ENCODE measurements at places on chromosomes 1 and 21.

GRCh38 chr1:205774198-205775014 lies 876 bp downstream of the RAB29 start:
- no peak for DNase-seq

DNA sequence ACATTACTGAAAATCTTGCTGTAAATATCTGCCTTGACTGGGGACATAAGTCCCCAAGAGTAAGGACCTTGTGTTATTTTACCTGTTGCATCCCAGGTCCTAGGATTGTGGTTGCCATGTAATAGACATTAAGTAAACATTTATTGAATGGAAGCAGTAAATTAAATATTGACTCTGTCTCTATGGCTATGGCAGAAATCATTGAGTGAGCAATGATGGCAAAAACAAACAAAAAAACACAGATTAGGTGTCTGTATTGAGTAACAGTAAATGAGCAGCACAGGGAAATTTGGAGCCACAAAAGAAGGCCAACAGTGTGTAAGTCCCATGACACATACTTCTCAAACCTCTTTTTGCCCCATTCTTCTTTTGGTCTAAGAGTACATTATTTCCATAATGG lies 240.4 kb downstream of the NFIA start:
- peak; percentile 94 for DNase-seq

DNA sequence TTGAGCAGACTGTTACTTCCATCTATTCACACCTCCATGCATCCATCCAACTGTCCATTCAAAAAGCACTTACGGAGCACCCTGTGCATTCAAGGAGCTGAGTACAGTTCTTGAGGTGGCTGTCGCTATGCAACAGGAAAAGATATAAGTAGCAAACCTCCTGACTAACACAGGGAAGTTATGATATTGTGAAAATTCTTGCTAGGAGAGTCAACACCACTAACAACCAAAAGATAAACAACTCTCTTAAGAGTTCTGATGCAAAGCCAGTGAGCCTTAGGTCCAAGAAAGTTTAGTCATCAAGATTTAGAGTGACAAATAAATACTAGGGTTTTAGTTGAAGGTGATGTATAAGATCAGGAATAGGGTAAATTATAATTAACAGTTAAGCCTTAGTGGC lies 44.5 kb upstream of the TRIM45 start:
- DNase-seq, result peak; percentile 94

DNA sequence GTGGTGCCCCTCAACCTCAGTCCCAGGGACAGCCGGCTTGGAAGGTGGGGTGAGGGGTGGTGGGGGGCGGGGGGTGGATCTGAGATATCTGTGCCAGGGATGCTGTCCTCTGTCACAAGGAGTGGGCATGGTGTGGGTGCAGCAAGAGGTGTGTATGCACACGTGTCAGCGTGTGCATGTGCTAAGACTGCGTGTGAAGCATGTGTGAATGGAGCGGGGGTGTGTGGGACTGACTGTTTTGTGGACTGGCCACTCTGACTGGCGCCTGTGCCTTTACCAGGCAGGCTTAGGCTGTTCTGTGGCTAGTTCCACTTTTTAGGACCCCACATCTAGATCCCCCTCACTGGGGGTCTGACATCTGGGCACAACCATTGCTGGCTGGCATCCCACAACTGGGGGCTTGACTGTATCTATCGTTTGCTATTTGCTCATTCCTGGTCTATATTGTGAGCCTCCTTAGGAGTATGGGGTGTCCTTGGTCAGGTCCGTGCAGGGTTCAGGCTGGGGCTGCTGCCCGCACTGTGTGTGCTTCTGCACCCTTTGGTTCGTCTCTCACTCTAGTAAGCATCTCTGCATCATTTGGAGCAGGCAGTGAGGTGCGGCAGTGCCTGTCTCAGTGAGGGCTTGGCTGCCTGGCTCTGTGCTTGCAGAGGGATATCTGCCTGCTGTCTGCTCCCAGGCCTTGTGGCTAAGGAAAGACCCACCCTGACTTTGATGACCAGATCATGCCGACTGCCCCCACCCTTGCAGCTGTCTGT lies 1.9 kb downstream of the AMPD2 start:
- peak; percentile 32 for DNase-seq

DNA sequence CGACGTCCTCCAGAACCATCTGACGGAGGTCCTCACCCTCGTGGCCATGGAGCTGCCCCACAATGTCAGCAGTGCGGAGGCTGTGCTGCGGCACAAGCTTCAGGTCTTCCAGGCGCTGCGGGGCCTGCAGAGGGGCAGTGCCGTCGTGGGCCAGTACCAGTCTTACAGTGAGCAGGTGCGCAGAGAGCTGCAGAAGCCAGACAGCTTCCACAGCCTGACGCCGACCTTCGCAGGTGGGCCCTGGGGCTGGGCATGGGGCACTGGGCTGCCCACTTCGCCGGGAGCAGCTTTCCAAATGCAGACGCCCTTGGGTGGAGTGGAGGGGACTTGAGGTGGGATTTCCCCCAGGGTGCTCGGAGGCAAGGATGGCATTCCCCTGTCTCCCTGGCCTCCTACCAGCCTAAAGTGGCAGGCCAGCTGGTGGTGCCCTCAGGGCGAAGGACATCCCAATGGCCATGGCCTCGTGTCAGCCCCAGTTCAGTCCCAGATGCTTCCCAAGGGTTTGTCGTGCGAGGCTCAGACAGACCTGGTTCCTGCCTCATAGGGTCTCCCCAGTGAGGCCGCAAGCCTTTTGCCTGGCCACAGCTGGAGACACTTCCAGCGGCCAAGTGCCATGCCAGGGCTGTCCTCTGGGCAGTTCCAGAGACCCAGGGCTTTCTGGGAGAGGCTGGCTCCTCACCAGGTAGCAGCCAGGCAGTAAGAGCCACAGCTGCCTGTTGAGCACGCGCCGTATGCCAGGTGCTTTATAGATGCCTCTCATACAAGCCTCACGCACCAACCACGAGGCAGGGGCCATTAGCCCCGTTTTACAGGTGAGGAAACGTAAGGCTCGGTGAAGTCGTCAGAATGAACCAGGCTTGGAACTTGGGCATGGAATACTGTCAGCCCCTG lies 27.8 kb downstream of the H6PD start:
- DNase-seq, result no peak

Data from PC-9 (cell line).